K562 (cell line): ENCODE measurements at places on chromosomes 16 and 17. TPM values are rescaled to one million over a fixed set of nuclear protein-coding genes. Genes with fewer than 3 reads are reported as not detected.

GRCh38 chr16:55810451-55810961, 22.4 kb downstream of the CES1 start:
- peaks cover 9% of the 10 kb centered on the region for H3K27me3 ChIP-seq
- no peaks in the 10 kb centered on the region for H3K4me1 ChIP-seq
- no peaks in the 10 kb centered on the region for H3K36me3 ChIP-seq
- no peak overlapping the region for H3K4me3 ChIP-seq
- H3K27ac ChIP-seq, result no peak overlapping the region

DNA sequence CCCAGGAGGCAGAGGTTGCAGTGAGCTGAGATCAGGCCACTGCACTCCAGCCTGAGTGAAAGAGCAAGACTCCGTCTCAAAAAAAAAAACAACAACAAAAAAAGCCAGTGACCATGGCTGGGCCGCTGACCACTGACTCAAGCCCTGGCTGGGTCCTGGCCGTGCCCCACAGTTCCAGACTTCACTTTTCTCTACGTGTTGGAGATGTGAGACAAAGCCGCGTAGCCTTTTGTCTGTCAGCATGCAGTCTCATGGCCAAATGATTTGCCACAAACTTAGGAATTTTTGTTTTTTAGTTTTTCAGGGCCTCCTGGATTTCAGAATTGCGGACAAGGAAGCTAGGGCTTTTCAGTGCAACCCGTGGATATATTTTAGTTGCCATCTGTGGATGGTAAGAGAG, 89.3 kb upstream of the CIBAR2 start:
- H3K4me1 ChIP-seq, result peaks cover 63% of the 10 kb centered on the region
- no peaks in the 10 kb centered on the region; the same call in 1 of the 3 replicates for H3K36me3 ChIP-seq
- no peak overlapping the region for H3K27ac ChIP-seq
- no peak overlapping the region for H3K4me3 ChIP-seq
- no peaks in the 10 kb centered on the region for H3K27me3 ChIP-seq

DNA sequence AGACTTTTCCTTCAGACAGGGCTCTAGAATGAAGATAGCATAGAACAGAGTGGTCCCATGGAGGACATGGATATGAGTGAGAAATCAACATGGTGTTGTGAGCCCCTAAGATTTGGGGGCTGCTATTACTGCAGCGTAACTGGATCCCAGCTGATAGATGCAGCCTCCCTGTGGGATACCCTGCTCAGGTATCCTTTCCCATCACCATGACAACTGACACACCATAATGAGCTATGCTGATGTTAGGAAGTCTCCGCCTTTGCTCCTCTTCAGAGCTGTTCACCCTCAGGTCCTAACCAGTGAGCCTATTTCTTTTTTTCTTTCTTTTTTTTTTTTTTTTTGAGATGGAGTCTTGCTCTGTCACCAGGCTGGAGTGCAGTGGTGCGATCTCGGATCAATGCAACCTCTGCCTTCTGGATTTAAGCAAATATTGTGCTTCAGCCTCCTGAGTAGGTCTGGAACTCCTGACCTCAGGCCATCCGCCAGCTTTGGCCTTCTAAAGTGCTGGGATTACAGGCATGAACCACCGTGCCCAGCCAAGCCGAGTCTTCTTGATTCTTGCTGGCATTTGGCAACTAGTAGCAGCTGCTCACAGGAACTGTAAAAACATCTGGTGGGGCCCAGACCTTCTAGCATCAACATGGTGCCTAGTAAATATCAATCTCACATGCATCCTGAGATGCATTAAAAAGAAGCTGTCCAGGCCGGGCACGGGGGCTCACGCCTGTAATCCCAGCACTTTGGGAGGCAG, 17.1 kb downstream of the STX4 start:
- H3K27me3 ChIP-seq, result peaks cover 3% of the 10 kb centered on the region; the same call in 1 of the 3 replicates
- no peaks in the 10 kb centered on the region for H3K36me3 ChIP-seq
- H3K4me1 ChIP-seq, result no peaks in the 10 kb centered on the region; the same call in 1 of the 2 replicates
- no peak for DNase-seq
- H3K4me3 ChIP-seq, result no peak overlapping the region

GRCh38 chr16:47976636-47977210, 179.1 kb downstream of the ABCC12 start:
- H3K4me3 ChIP-seq, result no peak overlapping the region
- H3K27me3 ChIP-seq, result no peaks in the 10 kb centered on the region; the same call in 2 of the 3 replicates
- H3K4me1 ChIP-seq, result no peaks in the 10 kb centered on the region
- no peak overlapping the region for H3K27ac ChIP-seq
- DNase-seq, result no peak

GRCh38 chr17:82876149-82876548, 36.3 kb upstream of the ZNF750 start:
- H3K36me3 ChIP-seq, result peaks cover 33% of the 10 kb centered on the region; the same call in 2 of the 3 replicates
- no peaks in the 10 kb centered on the region for H3K27me3 ChIP-seq
- no peak overlapping the region for H3K4me3 ChIP-seq
- DNase-seq, result peak; percentile 76
- H3K4me1 ChIP-seq, result peaks cover 47% of the 10 kb centered on the region
- peak overlapping the region; percentile 64 for H3K27ac ChIP-seq

DNA sequence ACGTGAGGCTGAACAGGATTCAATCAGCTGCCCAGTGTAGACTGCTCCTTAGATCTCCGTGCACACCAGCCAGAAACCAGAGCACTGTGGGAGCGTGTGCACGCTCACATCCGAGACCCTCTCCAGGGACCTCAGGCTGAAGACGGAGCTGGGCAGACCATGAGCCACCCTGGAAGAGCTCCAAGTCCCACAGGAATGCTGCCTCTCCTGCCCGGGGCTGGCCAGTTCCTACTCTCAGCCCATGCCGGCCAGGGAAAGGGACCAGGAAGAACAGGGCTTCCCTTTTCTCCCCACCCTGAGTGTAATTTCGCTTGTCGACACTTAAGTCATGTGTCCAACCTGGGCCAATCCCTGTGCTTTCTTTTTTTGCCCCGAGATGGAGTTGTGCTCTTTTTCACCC, 6.9 kb downstream of the ALYREF start:
- no peak overlapping the region for H3K27ac ChIP-seq
- no peaks in the 10 kb centered on the region for H3K27me3 ChIP-seq
- DNase-seq, result no peak
- H3K4me3 ChIP-seq, result no peak overlapping the region
- peaks cover 30% of the 10 kb centered on the region for H3K4me1 ChIP-seq
- H3K36me3 ChIP-seq, result peaks cover 91% of the 10 kb centered on the region

Gene CACNG1
- not detected in 2 replicates for polyA plus RNA-seq

Gene TRIM72
- polyA plus RNA-seq, result not detected in 2 replicates

Gene BAHCC1
- polyA plus RNA-seq, result 17.2 and 23.3 TPM in 2 replicates

Gene MAF
- polyA plus RNA-seq, result not detected in 2 replicates

Gene MIEF2
- 3.8 and 4.7 TPM in 2 replicates for polyA plus RNA-seq

Gene FOXC2
- polyA plus RNA-seq, result 0.11 and 0.13 TPM in 2 replicates
